ENCODE measurements at places on chromosomes 1 and 21.

GRCh38 chr1:178133239-178133989 is 39.5 kb downstream of the RASAL2 start:
- DNase-seq: no peak

GRCh38 chr1:2556678-2557481 is 709 bp downstream of the TNFRSF14 start:
- no peak for DNase-seq

DNA sequence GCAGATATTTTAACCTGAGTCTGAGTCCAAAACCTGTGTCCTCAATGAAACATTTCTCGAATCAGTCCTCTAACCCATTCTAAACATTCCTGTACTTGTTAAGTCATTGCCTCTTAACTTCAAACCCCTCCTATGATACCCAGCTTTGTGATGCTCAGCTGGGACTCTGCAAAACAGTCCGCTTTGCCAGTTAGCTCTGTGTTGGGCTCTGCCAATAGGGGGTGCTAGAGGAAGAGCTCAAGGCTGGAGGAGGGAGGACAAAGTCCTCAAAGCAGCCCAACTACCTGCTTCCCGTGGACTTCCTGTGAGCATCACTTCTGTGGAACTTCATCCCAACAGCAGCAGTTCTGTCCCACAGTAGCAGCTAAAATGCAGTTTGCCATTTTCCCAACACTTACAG is 38.1 kb upstream of the SYT14 start:
- no peak for DNase-seq

DNA sequence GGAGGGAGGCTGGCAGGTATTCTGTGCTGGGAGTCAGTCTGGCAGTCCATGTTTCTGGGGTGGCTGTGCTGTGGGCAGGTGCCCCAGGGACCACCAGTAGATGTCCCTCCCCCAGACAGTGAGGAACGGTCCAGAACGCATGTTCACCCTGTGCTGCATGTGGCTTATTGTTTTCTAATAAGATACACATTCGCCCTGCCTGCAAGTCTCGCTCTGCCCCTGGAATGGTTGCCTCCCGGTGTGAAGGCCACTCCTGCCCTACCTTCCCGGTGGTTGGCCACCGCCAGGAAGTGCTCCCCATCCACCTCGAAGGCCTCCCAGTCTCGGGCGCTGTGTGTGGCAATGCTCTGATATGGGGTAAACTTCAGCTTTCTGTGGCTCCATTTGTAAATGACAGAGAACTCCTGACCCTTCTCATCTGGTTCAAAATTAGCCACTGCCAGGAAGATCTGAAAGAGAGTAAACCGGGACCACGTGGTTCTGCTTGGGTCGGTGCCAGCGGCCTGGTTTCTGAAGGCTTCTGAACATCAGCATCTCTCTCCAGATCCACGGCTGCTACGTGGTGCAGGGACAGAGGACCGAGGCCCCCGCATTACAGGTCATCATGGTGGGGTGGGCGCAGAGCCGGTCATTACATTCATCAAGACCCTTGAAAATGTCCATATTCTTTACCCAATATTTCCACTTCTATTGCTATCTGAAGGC is 14.5 kb downstream of the KRTAP10-1 start:
- DNase-seq: no peak

- DNase-seq: no peak
Measured at GRCh38 chr1:204479387-204480136, 15.0 kb downstream of the PIK3C2B start.

DNA sequence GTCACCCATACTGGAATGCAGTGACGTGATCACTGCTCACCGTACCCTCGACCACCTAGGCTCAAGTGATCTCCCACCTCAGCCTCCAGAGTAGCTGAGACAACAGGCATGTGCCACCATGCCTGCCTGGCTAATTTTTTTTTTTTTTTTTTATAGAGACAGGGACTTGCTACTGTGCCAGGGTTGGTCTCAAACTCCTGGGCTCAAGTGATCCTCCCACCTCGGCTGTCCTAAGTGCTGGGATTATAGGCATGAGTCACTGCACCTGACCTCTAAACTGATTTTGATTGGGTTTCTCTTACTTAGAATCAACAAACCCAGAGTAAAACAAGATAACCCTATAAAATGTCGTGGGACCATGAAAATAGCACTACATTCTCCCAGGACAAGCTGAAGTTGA is 112.0 kb downstream of the UBE2U start:
- DNase-seq: no peak

DNA sequence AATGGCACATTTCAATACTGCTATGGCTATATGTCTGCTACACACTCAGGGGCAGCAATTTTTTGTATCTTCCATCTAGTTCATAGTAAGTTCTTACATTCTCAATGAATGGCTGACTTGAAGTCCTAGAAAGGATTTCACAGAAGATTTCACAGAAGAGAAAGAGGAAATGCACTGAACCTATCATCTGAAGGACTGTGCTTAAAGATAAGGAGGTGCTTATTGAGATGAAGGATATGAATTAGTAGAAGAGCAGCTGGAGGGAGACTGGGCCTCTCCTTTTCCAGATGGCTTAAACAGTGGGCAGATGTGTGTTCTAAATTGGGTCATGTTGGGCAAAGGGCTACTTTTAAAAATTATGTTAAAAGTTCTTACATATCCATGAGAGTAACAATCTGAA is 14.6 kb downstream of the ADAR start:
- no peak for DNase-seq

DNA sequence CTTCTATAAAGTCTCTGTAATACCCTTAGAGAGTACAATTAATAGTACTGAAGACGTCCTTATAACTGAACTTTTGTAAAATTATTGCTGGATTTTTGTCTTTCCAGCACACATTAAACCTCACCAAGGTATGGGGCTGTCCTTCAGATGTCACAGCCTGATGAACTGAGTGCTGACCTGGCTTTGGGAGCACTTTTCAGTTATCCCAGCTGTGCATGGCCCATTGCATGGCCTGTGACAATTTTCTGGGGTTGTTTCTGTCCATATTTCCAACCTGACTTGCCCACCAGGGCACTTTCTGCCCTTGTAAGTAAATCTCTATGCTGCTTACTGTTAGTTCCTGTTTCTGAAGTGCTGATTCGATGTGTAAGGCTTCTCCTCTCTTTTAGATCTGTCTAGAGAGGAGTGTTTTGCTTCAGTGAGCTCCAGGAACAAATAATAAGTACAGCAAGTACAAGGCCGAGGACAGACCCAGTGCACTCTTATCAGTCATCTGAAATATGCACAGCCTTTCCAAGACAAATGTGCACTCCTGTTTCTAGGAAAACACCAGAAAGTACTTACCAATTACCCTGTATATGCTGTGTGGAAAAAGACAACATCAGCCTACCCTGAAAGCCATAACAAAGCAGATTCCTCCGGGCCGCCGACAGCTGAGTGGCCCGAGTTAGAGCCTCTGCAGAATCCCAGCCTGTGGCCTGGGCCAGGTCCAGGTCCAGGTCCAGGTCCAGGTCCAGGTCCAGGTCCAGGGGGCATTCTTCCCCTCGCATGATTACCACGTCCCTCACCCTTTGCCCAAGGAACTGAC is 121.7 kb downstream of the DHRS3 start:
- no peak for DNase-seq

DNA sequence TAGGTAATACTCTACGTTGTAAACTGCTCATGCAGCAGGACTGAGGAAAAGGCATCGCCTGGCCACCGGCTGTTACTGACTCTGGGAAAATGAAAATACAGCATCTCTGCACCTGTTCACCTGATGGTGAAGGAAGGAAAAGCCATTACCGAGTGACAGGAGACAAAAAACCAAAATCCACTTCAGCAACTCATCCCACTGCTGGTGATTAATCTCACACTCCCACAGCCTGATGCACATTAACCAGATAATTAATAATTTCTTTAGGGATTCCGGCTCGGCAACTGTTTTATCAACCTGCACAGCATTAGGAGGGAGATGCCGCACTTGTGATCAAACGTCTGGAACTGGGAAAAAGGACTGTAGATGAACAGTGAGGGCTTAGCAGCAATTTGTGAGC is 183.9 kb upstream of the ESRRG start:
- DNase-seq: no peak

- no peak for DNase-seq
Measured at GRCh38 chr1:50132347-50132894, 23.7 kb downstream of the ELAVL4 start.

GRCh38 chr1:241598249-241598648 is 41.9 kb downstream of the CHML start:
- no peak for DNase-seq

All from D721Med (cell line).